ENCODE measurements at places on chromosomes 5 and 9.

- DNase-seq, result no peak
These were observed 312.8 kb downstream of the NSG2 start for GRCh38 chr5:174358276-174358675.

DNA sequence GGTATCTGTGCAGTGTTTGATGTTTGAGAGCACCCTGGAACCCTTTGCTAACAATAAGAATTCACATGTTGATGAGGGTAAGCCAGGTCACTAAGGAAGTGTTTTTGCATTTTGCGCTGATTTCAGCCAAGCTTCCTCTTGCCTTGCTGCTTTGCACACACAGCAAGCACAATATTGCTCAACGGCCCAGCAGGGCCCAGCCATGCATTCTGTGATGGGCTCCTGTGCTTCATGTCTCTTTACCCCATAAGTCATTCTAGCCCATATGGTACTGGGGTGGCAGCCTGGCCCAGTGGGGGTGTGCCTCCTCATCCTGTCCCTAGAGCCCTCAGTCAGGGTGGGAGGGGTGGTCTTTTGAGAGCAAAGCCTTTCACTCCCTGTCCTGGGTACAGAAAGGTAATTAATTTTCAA is 481.3 kb downstream of the GADD45G start:
- no peak for DNase-seq

- DNase-seq, result no peak
These were observed 192.8 kb upstream of the S1PR3 start for GRCh38 chr9:88798476-88798875.

GRCh38 chr5:115231598-115231997 is 31.1 kb downstream of the PGGT1B start:
- no peak for DNase-seq

GRCh38 chr9:133162861-133163503 is 732 bp downstream of the GBGT1 start:
- DNase-seq, result no peak

DNA sequence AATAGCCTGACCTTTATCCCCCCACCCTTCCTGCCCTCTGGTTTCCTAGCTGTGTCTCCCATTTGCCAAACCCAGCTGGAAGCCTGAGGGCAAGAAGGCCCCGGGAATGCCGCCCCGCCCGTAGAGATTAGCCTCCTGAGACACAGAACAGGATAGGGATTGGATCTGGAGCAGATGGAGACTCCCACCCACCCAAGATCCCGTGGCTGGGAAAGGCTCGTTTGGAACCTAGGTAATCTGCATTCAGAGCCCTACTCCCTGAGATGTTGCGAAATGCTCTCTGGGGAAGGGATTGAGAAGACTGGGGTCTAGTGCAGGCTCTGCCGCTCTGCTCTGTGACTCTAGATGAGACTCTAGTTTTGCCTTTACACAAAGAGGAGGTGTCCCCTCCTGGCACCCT is 10.9 kb downstream of the AQP3 start:
- DNase-seq, result no peak

GRCh38 chr9:22423566-22423965 is 23.1 kb upstream of the DMRTA1 start:
- DNase-seq, result no peak

- no peak for DNase-seq
These were observed 21.6 kb upstream of the CSF1R start for GRCh38 chr5:150107909-150108447.

- DNase-seq, result no peak
These were observed 35.3 kb upstream of the POMT1 start for GRCh38 chr9:131467214-131467935.

DNA sequence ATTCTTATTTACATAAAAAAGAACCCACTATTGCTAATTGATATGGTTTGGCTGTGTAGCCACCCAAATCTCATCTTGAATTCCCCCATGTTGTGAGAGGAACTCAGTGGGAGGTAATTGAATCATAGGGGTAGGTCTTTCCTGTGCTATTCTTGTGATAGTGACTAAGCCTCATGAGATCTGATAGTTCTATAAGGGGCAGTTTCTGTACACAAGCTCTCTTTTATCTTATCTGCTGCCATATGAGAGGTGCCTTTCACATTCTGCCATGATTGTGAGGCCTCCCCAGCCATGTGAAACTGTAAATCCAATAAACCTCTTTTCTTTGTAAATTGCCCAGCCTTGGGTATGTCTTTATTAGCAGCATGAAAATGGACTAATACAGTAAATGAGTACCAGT is 58.2 kb upstream of the PRR16 start:
- no peak for DNase-seq

DNA sequence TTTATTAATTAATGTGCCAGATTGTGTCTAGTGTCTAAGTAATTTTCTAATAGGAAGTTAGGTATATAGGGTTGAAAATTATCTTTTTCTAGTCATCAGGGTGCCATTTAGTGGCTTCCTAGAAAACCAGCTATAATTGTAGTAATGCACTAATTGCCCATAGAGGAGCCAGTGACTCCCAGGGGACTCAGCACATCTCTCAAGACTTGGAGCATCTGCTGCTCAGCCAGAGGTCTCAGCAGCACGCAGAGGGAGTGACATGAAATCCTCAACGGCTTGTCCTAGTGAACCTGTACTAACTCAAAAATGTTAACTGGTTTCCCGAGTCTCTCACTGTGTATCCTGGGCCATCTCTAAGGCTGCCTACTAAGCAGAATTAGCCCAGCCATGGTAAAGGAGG is 78.2 kb upstream of the MAN2A1 start:
- no peak for DNase-seq

GRCh38 chr9:9112001-9112720 is 1312.6 kb upstream of the DMAC1 start:
- no peak for DNase-seq

DNA sequence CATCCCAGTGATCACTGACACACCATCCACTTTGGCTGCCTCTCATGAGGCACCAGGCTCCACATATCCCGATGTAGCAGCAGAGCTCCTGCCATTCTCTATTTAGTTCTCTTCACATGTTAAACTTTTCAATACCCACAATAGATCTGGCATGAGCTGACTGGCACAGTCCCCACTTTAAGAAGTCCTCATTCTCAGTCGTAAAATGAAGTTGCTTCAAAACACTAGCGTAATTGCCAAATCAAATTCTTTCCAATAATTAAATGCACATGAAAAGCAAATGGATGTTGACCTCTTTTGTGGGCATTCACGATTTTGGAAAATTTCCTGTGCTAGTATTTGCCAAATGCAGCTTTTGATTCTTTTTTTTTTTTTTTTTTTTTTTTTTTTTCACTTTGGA is 32.4 kb downstream of the HAPLN1 start:
- no peak for DNase-seq

DNA sequence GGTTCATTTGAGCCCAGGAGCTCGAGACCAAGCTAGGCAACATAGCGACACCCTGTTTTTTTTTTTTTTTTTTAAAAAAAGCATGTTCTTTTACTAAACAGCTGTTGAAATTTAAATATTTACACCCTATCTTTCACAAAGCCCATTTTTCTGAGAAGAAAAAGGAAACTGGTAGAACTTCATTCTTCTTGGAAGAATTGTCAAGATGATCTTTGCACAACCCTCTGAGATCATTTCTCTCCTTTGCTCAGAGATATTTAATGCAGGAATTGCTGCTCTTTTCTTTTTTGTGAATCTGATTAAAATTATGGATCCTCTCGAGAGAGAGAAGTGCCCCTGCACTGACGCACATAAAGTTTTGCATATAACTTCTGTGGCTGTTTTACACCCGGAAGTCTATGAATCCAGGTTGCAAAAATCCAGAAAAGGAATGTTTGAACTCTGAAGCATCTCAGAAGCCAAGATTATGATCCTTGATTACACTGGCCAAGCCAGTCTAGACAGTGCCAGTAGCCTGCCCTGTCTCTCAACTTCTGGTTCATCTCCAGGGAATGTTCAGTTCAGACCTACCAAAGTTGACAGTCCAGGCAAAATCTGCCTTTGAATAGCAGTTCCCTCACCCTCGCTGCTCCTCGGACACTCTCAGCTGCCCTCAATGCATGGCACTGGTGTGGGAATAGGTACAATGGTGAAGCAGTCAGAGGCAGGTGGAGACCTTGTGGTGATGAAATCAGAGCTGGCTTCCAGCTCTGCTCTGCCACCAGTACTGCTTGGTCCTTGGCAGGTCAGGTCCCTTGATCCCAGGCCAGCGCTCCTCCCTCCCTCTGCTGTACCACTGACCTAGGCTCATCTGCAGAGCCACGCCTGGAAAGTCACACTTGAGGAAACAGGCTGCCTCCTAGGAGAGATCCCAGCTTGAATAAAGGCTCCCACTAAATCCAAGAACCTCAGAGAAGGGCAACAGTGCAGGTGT is 13.3 kb upstream of the SLC31A2 start:
- no peak for DNase-seq

DNA sequence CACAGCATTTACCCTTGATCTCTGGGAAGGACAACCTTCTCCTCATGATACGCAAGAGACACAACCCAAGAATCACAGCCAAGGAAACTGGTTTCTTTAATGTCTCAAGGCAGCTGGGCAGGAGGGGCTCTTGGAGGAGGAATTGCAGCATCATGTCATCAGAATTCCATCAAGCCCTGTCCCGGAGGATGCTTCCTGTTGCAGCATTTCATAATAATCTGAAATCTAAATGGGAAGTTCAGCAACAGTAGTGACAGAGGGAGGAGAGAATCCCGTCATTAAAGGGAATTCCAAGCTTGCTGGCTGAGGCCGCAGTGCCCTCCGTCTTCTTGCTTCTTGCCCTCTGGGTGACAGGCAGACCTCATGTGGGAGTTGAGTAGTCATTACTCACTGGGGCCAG is 192.7 kb downstream of the TENT4A start:
- no peak for DNase-seq

- DNase-seq, result no peak
These were observed 68.9 kb upstream of the EFNA5 start for GRCh38 chr5:107739661-107740060.

- no peak for DNase-seq
These were observed 596 bp upstream of the ADAMTS6 start for GRCh38 chr5:65482296-65482735.

- no peak for DNase-seq
These were observed 11.1 kb downstream of the CCNG1 start for GRCh38 chr5:163448491-163448890.

DNA sequence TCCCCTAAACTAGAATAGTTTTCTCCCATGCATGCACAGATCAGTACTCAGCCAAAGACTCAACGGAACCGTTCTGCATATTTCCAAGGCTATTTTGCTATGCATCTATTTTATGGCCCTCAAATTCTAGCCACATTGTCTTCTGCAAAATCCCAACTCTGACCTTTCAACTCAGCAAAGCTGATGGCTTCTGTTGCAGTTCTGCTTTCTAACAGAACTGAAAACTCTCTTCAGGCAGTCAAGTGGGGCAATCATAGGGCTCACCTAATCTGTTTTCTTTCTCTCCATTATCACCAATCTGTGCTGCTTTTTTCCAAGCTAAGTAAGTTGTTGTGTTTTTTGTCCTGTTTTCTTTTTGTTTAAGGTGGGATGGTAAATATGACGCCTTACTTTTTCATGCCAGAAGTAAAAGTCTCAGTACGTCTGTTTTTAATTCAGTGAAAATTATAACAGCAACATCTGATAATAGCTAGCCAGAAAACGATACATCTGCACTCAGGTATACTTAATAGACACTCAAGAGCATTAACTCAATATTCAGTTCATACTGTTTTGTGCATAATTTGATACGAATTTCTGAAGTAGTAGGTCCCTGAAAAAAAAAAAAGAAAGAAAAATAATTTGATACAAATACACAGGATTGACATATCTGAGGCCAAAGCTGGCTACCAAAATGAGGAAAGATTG is 454.3 kb downstream of the TLE1 start:
- DNase-seq, result no peak

DNA sequence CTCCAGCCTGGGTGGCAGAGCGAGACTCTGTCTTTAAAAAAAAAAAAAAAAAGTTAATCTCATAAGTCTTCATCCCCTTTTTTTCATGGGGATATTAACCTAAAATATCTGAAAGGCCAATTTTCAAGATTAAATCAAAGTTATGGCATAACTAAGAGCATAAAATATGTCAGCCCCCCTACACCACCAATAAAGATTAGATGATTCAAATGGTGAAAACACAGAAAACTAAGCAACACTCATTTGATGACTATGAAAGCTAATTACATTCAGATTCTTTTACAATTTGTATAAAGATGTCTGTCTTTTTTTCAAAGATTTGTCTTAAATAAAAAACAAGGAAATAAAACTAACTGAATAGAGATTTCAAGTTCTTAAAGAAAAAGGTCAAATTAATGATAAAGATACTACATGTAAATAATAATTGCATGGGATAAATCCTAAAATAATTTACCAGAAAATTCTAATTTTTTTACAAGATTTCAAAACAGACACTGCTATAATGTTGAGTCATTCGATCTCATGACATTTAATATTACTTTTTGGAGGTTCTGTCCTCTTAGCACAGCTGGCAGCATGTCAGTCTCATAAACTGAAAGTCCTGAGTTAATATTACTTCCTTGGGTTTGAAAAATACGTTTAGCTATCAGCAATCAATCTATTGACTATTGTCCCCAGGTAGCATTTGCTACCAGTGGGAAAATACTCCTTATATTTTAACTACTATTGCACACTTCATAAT is 112.9 kb downstream of the KIAA0825 start:
- DNase-seq, result no peak

DNA sequence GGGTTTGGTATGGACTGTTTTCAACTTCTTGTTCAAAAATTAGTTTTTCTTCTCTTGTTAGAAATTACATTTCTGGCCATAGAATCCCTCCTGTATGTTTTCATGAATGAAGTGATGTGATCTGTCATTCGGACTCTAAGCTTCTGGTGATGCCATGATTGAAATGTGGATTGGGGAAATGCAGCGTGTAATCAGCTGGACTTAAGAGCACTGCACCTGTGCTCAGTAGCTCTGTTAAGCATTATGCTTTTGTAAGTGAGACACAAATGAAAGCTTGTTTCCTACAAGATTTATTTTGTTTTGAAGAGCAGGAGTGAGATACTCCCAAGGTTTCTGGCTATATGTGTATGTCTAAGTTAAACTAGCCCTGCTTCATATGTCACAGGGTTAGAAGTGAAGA is 24.0 kb upstream of the FAM120AOS start:
- DNase-seq, result no peak

- DNase-seq, result no peak
These were observed 281.5 kb downstream of the EFNA5 start for GRCh38 chr5:107389130-107389774.

DNA sequence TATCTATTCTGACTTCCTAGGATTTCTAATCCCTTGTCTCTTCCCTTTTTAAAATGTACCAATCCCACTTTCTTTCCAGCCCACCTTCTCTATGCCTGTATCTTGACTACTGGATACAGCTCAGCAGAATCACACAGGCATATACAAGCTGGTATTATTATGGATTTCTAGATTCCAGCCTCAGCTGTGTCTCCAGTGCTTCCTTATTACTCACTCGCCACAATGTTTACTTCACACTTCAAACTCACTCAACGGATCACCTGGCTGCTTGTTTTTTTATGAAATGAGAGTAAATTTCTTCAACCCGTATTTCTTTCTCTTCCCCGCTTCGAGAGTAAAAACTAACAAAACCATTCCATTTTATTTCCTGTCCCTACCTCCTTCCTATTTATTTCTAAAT is 38.8 kb downstream of the CWC27 start:
- no peak for DNase-seq

GRCh38 chr5:146965761-146966659 is 87.5 kb upstream of the PPP2R2B start:
- no peak for DNase-seq

Measured in activated CD8-positive, alpha-beta memory T cell treated with anti-CD3 and anti-CD28 coated beads for 1 hour (primary cell).